ENCODE measurements at places on chromosomes 2 and 18.

DNA sequence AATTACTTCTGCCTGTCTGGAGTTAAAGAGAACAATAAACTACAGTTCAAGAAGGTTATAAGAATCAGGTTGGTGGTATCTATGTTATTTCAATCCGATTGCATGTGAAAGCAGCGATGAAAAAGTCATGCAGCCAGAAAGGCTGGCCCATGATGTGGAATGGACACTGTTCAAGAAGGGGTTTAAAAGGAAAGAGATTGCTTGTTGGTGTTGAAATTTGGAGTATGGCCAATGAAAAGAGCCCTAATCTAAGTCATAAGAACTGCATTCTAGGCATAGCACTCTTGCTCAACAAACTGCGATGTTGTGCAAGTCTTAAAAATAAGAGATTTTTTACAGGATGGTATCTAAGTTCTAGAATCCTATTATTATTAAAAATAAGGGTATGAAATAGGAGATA, 61.3 kb downstream of the EFEMP1 start:
- DNase-seq = no peak

DNA sequence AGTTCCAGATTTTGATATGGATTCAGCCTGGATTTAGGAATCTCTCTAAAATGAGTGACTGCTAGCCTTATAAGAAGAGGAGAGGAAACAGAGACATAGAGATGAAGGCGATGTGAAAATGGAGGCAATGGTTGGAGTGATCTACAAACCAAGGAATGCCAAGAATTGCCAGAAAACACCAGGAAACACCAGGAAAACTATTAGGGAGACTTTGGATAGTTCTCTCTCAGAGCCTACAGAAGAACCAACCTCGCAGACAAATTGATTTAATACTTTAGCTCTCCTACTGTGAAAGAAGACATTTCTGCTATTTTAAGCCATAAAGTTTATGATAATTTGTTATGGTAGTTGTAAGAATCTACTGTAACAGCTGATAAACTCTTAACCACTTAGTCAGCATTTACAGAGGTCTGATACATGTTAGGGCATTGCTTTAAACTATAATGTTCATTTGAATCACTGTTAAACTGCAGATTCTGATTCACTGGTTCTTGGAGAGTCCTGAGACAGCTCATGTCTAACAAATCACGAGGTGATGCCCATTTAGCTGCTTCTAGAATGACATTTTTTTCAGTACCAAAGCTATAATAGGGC, 1702.6 kb upstream of the LRRTM1 start:
- no peak for DNase-seq

DNA sequence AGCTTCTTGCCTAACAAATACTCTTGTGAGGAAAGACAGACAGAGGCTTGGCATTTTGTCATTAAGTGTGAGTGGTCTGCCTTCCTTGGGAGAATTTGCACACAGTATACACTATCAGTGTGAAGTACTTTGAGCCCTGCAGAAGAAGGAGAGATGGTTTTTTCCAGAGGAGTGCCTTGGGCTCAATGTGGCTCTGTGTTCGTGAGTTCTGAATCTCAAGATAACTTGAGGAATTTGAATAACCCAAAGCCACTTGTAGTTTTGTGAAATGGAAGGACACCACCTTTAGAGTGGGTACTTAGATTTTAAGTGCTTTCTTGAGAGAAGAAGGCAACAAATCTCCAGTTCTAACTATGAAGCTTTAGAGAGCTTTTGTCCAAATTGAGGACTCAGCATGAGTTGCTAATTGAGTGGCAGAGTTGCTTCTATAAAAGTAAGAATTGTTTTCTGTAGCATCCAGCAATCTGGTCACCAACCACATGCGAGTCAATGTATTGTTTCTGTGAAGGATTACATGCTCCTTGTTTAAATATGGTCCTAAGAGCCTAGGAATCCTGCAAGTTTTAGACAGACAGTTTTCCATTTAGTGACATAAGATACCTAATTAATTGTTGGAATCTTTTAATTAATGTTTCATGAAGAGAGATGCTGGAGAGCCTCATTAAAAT, 68.3 kb downstream of the BABAM2 start:
- no peak for DNase-seq

DNA sequence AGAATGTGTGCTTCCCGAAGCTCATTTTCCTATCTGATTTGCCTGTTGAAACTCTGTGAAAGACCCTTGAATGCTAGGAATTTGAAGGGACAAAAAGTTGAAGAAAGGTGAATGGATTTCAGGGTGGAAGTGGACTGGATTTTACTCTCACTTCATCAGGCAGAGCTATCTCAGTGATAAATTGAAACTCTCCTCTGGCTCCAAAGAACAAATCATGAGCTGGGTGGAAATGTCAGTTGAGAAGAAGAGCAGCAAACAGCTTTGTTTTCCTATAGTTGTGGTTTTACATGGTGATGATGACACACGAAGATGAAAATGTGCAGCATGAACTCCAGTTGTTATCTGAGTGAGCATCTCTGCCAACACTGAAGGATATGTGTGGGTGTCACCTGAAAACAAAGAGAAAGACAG, 34.4 kb downstream of the CD28 start:
- DNase-seq = peak; percentile 57

GRCh38 chr18:62085756-62086155, 101.1 kb downstream of the PIGN start:
- no peak for DNase-seq

GRCh38 chr18:49745045-49746014, 68.0 kb downstream of the ACAA2 start:
- no peak for DNase-seq

DNA sequence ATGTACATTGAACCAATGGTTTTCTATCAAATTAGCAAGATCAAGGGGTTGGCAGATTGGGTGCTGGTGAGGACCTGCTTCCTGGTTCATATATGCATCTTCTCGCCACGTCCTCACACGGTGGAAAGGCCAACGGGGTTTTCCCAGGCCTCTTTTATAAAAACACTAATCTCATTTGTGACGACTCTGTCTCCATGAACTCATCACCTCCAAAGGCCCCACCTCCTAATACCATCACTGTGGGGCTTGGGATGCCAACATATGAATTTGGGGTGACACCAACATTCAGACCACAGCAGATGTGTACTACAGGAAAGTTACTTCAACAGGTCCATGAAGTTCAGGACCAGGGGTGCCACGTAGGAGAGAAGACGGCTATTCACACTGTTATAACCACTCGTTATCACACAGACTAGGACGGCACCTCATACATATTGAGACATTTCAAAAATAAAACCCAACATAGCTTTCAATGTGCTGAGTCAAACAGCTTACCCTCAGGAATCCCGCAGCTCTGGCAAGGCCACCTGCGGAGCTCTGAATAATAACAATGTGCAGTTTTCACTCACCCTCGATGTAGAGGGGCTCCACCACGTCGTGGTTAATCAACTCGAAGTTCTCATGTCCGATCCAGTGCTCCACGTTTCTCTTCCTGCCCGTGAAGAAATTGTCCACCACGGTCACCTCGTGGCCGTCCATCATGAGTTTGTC, 49.3 kb downstream of the UXS1 start:
- DNase-seq = peak; percentile 78

GRCh38 chr18:58101291-58101794, 57.3 kb downstream of the NEDD4L start:
- DNase-seq = no peak

- no peak for DNase-seq
Measured at GRCh38 chr2:44615950-44616518, 254.3 kb downstream of the CAMKMT start.

DNA sequence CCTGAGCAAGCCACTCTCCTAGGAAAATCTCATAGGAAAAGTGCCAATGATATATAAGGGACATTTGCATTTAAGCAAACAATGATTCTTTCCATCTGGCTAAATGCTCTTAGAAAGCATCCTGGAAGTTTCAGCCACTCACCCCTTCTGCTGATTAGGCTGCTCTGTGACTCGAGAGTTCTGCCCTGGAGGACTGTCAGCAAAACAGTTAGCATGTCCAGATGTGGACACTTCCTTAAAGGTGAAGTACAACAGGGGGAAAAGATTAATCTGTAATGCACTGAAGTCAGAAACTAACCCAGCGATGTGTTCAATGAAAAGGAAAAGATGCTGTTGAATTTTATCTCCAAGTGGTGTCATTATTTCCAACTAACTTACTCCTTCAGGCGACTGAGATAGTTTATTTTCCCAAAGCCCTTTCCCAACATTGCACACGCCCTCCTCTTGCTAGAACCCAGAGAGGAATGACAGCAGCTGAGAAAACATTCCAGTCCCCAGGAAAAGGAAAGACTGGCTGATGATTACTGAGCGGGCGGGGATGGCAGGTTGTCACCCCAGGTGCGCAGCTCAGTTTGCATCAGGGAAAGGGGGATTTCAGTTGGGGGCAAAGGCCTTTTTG, 214.0 kb downstream of the SS18 start:
- DNase-seq = no peak

GRCh38 chr18:46338766-46339165, 234.6 kb downstream of the HAUS1 start:
- DNase-seq = no peak

GRCh38 chr2:169038338-169038757, 7.2 kb upstream of the ABCB11 start:
- no peak for DNase-seq

DNA sequence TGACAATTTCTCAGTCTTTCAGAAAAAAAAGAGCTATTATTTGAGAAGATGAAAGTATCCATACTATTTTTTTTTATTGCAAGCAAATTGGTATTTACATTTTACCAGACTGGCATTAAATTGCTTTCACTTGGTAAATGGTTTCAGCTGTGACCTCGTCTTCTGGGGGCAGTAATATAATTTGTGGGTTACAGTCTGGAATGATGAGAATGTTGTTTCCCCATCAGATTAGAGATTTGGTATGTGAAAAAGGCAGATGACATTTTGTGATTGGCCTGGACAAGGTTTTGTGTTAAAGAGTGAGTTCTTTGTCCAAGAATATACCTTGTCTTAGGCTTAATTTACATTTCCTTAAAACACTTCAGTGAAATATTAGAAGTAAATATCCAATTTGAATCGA, 390.1 kb upstream of the ST6GAL2 start:
- no peak for DNase-seq

- no peak for DNase-seq
Measured at GRCh38 chr2:218271865-218272530, 1.7 kb downstream of the PNKD start.

DNA sequence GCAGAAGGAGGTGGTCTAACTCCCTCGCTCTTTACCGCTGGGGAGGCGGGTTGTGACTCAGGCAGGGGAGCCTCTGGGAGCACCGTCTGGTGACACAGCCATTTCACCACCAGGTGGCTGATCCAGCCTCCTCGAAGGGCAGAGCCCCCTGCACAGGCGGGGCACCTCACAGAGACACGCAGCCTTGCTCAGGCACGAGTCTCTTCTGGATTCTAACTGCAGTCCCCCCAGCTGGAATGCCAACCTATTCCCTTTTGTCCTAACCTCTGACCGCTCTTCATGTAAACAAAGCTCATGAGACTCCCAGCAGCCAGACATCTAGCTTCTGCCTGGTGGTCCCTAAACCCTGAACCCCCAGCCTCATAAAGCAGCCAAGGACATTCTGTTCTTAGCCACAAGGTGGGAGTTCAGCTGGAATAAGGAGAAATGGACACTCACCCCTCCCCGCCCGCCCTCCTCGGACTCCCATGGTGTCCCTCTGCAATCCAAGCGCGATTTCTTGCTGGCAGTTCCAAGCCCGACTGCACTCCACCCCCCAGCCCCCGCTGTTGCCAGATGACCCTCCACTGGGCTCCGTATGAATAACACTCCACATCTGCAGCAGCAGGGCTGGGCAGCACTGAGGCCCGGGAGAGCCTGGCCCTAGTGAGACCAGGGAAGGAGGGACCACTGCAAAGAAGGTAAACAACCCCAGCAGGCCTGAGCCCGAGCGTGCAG, 84.3 kb downstream of the TNS1 start:
- DNase-seq = no peak

GRCh38 chr2:231277962-231278361, 79.5 kb downstream of the ARMC9 start:
- no peak for DNase-seq

DNA sequence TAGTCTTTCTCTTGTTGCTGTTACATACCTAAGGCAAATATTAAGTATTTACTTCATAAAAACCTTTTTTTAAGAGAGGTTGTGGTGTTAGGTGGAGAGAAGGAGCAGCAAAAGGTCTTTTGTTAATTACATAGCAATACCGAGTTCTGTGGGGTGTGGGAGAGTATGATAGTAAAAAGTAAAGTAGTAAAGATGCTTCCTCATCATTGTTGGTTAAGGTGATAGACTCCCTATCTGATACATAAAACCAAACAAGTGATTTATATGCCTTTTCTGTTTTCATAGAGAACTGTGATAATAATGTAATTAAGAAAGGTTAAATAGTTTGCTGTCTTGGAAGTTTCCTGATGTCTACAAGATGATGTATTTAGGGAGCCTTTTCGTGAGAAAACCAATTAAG, 75.4 kb downstream of the EML4 start:
- DNase-seq = no peak

DNA sequence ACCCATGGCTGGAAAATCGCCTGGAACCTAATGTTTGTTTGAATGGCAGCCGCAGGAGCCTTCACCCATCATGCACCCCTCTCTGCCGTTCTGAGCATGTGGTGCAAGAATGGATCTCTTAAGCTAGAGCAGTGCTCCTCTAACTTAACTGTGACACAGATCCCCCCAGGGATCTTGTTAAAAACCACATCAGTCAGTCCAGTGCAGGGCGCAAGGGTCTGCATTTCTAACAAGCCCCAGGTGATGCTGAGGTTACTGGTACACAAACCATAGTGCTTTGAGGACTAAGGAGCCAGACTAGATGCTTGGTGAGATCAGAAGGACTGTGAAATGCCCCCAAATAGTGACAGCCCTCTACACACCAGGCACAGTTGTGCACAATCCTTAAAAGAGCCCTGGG, 87.1 kb upstream of the KCTD1 start:
- no peak for DNase-seq

GRCh38 chr2:28395334-28396061, 2.8 kb downstream of the FOSL2 start:
- DNase-seq = no peak

- DNase-seq = peak; percentile 20
Measured at GRCh38 chr2:241636182-241637017, 558 bp downstream of the THAP4 start.

- DNase-seq = no peak
Measured at GRCh38 chr2:95353055-95353575, 49.4 kb upstream of the FAHD2A start.

- no peak for DNase-seq
Measured at GRCh38 chr2:132669908-132670495, at the start of gene LYPD1. Gene LYPD1 (minus strand): TSS chr2:132670205. CDS start chr2:132669932, 273 bp downstream.

DNA sequence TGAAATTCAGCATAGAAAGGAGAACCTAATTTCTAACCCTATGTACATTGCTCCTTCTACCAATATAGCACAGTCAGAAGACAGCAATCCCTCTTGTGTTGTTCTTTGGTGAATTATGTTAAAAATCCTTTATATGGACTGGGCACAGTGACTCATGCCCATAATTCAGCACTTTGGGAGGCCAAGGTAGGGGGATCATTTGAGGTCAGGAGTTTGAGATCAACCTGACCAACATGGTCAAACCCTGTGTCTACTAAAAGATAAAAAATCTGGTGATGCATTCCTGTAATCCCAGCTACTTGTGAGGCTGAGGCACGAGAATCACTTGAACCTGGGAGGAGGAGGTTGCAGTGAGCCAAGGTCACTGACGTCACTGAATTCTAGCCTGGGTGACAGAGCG, 195.6 kb downstream of the TMX3 start:
- DNase-seq = no peak

All from CD4-positive, alpha-beta T cell treated with Interleukin-1 beta for 1 hour (primary cell).